Activated CD4-positive, alpha-beta T cell treated with anti-CD3 and anti-CD28 coated beads, Interleukin-2, amount 10 ng/mL, durations not matched to agents 7 days and 5 days (primary cell): ENCODE measurements at places on chromosomes 16 and 17.

- peaks cover 8% of the 10 kb centered on the region for H3K4me1 ChIP-seq
- peak; percentile 92 for DNase-seq
- no peak overlapping the region for H3K4me3 ChIP-seq
- no peaks in the 10 kb centered on the region for H3K36me3 ChIP-seq
- H3K27me3 ChIP-seq, result no peaks in the 10 kb centered on the region
These were observed 44.9 kb downstream of the OTOA start for GRCh38 chr16:21708533-21709115.

DNA sequence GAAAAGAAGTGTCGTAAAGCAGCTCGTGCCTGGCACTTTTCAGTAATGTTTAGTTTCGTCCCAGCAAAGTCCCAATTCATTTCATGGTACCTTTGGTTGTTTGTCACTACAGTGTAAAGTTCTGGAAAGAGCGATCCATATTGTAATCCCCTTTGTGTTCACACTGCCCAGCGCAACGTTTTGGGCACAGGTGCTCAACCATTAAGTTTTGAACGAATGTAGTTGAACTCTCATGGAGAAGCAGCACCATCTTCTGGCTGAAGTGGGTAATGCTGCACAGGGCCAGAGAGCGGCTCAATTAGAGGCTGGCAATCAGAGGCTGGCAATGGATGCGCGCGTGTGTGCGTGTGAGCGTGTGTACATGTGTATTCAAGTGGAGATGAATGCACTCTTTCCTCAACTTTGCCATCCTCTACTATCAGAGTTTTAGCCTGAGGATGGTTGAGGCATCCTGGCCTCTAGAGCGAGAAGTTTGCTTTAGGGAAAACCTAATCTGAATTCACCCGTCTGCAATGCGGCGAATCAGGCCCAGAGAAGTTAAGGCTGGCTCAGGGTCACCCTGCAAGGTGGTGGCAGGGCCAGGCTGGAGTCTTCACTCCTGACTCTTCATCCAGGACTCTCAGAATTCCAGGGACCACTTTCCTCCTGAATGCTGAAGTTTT, 29.9 kb downstream of the DYNLL2 start:
- H3K36me3 ChIP-seq, result no peaks in the 10 kb centered on the region
- no peaks in the 10 kb centered on the region for H3K4me1 ChIP-seq
- DNase-seq, result peak; percentile 90
- peaks cover 10% of the 10 kb centered on the region for H3K27me3 ChIP-seq

DNA sequence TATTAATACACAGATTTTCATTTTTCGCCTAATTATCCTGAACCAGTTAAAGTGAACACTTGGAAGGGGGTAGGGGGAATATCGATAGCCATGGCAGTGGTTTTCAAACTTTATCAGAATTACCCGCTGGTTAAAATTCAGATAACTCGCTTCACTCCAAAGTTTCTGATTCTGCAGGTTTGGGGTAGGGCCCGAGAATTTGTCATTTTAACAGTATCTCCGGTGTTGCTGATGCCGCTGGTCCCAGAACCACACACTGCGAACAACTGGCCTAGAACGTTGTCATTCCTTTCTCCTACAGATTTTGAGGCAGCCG, 313 bp upstream of the NSRP1 start:
- H3K4me1 ChIP-seq, result peaks cover 54% of the 10 kb centered on the region
- peak overlapping the region; percentile 93 for H3K4me3 ChIP-seq
- peaks cover 23% of the 10 kb centered on the region for H3K36me3 ChIP-seq
- no peaks in the 10 kb centered on the region for H3K27me3 ChIP-seq

DNA sequence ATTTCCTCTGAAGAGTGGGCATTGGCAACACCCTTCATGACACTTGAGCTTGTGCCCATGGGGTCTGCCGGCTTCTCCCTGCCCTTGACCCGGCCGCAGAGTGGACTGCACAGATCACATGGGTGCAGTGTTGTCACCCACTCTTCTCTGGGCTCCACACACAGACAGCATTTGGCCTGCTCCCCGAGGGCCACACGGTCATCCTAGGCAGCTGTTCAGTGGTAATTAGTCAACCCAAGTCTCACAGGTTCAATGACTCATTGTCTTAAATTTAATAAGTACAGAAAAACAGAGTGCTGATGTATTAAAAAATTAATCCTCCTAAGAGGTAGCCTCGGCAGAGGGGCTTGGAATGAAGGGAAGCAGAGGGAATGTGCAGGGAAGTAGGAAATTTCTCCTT, 204.8 kb downstream of the MSI2 start:
- peaks cover 4% of the 10 kb centered on the region for H3K36me3 ChIP-seq
- H3K4me1 ChIP-seq, result peaks cover 48% of the 10 kb centered on the region
- H3K4me3 ChIP-seq, result no peak overlapping the region
- no peaks in the 10 kb centered on the region for H3K27me3 ChIP-seq
- peak overlapping the region; percentile 46 for H3K27ac ChIP-seq
- DNase-seq, result no peak

- no peaks in the 10 kb centered on the region for H3K4me1 ChIP-seq
- H3K27me3 ChIP-seq, result peaks cover 4% of the 10 kb centered on the region
- no peak for DNase-seq
- no peak overlapping the region for H3K27ac ChIP-seq
These were observed 29.5 kb downstream of the MEOX1 start for GRCh38 chr17:43632221-43632620.

DNA sequence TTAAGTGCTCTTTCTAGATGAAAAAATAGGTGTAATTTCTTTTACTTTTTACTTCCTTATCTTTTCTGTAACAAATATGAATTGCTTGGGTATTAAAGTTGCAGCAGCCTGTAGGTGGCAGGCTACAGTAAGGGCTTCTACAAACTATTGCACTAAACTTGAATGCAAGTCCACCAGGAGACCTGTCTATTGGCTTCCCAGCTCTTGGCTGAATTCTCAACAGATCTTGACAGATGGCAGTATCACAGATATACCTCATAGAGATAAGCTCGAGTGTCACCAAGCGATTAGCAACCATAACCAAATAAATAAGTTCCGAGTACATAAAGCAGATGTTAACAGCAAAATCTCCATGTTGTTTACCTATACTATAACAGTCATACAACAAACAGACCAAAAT, 5.9 kb downstream of the BBS2 start:
- H3K36me3 ChIP-seq, result peaks cover 6% of the 10 kb centered on the region
- peaks cover 10% of the 10 kb centered on the region for H3K4me1 ChIP-seq
- no peak overlapping the region for H3K27ac ChIP-seq
- peak; percentile 62 for DNase-seq
- H3K4me3 ChIP-seq, result no peak overlapping the region
- no peaks in the 10 kb centered on the region for H3K27me3 ChIP-seq

DNA sequence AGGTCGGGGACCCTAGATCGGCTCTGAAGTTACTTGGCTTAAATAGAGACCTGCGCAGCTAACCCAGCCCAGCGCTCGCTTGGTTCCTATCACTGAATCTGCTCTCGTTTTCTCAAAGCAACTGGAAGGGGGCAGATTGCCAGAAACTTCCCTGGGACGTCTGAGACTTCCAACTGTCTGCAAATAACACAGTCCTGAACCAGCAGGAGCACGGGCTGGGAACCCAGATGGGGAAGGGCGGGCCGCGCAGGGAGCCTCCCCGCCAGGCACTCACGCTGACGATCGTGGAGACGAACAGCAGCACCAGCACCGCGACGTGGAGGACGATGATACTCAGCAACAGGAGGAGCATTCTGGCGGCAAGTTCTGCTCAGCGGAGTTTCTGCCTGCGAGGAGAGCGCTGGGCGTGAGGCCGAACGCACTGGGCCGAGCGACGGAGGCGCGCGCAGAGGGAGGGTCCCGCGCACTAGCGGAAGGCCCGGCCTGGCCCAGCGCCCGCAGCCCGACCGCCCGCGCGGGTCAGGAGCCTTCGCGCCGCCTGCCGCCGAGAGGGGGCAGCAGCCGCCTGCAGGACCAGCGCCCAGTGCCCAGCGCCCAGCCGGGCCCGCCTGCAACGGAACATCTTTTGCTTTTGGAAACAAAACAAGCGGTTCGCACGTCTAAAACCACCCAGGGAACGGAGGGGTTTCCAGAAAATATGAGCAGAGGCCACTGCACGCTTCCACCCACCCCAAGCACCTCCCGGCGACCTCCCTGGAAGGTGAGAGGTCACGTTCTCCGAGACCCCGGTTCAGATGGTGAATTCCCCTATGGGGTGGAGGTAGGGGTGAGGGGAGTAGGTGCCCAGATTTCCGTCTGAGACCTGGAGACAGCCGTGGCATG, 4.5 kb downstream of the PMP22 start:
- peak; percentile 57 for DNase-seq
- no peaks in the 10 kb centered on the region for H3K36me3 ChIP-seq
- no peak overlapping the region for H3K27ac ChIP-seq
- H3K27me3 ChIP-seq, result peaks cover 83% of the 10 kb centered on the region
- H3K4me3 ChIP-seq, result peak overlapping the region; percentile 69

- no peak overlapping the region for H3K4me3 ChIP-seq
- peaks cover 15% of the 10 kb centered on the region for H3K4me1 ChIP-seq
- H3K27me3 ChIP-seq, result no peaks in the 10 kb centered on the region
- DNase-seq, result no peak
These were observed 44.1 kb upstream of the ADORA2B start for GRCh38 chr17:15900871-15901270.
